Fibroblast of skin of right quadriceps (primary cell): ENCODE measurements at places on chromosomes 5 and 9.

DNA sequence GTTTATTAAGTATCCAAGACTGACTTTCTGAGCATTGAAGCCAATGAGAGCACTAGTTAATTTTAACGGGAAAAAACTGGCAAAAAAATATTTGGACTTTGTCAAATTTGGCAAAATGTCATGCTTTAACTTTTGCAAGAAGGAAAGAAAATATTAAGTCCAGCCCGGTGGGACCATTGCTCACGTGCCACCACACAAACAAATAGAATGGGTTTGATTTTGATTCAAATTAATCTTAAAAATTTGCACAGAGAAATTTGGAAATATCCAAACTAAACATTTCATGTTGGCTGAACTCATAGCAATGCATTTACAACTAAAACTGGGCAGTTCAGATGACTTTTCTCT, 302.2 kb downstream of the EBF1 start:
- no peak for DNase-seq

DNA sequence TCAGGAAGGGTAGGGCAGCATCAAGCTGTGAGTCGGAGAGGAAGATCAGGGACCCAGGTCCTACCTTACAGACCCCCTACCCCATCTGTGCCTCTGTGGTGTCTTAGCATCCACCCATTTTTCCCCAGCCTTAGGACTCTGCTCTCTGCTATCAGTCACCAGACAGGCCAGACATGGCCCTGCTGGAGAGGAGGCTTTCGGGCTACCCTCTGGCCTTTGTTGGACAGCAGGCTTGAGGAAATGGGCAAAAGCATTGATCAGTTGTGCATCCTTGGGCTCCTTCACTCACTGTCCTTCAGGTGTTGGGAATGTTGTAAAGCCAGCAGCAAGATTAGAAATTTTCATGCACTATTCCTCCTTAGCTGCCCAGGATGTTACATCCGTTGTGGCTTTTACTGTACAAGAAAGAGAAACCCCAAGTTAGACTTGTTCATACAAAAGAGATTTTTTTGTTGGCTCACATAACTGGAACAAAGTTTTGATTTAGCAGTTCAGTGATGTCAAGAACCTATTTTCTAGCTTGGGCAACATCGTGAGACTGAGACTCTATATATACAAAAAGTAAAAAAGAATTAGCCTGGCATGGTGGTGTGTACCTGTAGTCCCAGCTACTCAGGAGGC, 17.4 kb upstream of the TNFAIP8 start:
- no peak for DNase-seq

DNA sequence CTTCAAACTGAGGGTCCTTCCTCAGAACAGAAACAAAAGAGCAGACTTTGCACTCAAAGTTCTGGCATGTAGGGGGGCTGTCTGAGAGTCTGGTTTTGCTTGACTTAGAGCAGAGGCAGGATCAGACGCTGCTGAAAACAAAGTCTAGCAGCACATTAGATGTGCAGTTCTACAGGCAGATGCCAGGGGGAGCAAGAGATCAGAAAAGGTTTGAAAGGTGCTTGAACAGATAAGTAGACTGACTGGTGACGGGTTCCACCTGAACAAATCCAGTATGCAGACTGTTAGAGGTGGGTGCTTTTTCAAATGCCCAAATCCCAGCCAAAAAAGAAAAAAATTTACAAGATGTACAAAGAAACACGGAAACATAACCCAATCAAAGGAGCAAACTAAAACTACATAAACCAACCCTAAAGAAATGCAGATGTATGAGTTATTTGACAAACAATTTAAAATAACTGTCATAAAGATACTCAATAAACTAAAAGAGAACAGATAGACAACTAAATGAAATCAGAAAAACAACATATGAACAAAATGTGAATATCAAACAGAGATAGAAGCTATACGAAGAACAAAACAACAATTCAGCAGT, 194.7 kb upstream of the FREM1 start:
- DNase-seq: peak; percentile 13

DNA sequence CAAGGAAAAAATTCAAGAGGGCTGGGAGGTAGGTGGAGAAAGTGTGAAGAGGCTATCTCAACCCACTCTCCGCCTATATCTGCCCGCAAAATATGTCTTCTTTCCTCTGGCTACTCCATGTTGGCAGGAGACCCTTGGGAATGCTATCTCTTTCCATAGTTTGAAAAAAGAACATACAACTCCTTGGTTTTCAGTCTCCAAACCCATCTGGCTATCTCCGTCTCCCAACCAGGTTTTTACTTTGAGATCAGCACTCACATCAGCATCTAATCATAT, 109.9 kb upstream of the IFNE start:
- DNase-seq: no peak

GRCh38 chr5:132380047-132380446, 10.5 kb downstream of the SLC22A5 start:
- no peak for DNase-seq

- DNase-seq: no peak
These were observed 35.2 kb downstream of the OR2K2 start for GRCh38 chr9:111294691-111295451.

GRCh38 chr5:131630208-131630962, 4.6 kb downstream of the RAPGEF6 start:
- DNase-seq: no peak

DNA sequence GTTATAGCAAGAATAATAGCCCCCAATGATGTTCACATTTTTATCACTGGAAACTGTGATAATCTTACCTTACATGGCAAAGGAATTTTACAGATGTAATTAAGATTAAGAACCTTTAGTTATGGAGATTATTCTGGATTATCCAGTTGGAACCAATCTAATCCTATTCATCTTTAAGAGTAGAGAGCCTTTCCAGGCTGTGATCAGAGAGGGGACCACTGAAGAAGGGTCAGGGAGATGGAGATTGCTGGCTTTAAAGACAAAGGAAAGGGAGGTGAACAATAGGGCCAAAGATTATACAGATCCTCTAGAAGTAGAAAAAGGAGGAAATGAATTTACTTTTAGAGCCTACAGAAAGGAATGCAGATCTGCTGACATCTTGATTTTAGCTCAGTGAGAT, 253.5 kb upstream of the GRIN3A start:
- DNase-seq: no peak

DNA sequence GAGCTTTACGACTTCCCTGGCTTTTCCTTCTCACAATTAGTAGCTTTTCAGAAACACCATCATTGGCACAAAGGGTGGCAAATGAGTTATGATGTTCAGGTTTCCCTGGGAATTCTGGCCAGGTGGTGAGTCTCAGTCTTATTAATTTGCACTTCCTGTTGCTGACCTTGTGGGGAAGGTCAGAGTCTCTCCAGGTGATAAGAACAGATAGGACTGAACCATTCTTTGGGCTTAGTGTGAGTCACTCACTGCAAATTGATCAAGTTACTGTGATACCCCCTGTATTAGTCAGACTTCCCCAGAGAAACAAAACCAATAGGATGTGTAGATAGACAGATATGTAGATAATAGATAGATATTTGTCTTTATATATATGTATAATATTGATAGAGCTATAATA, 53.8 kb upstream of the RANBP3L start:
- DNase-seq: no peak

- DNase-seq: no peak
These were observed 572.8 kb downstream of the TLE1 start for GRCh38 chr9:81116340-81117137.

- DNase-seq: no peak
These were observed 156.1 kb downstream of the PIK3R1 start for GRCh38 chr5:68371607-68372006.

GRCh38 chr9:130944510-130945058, 5.5 kb upstream of the FIBCD1 start:
- DNase-seq: no peak

DNA sequence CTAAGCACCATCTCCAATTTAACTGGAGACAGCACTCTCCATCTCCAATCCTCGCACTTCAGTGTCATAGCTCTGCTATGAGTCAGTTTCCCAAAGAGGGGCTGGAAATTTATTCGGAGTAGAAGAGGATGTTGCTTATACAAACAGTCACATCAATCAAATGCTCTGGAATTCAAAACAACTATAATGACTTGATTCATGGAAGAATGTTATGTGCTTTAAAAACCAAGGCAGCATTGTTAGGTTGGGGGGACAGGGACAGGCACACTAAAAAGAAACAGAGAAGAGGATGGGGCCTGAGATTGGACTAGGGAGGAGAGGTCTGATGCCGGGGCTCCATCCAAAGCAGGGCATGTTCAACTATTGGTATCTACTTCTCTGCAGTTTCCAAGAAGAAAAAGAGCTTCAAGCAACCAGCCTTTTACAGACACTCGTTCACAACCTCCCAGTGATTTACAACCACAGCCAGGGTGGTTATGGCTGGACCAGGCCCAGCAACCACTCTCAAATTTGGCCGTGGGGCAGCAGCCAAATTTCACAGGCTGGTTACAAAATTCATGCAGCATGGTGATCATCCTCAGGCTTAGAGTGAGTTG, 117.5 kb upstream of the ZNF366 start:
- DNase-seq: peak; percentile 93

- DNase-seq: no peak
These were observed 7.2 kb downstream of the SNAPC4 start for GRCh38 chr9:136392538-136393449.

- peak; percentile 90 for DNase-seq
These were observed 112.2 kb downstream of the RPS23 start for GRCh38 chr5:82165740-82166530.

DNA sequence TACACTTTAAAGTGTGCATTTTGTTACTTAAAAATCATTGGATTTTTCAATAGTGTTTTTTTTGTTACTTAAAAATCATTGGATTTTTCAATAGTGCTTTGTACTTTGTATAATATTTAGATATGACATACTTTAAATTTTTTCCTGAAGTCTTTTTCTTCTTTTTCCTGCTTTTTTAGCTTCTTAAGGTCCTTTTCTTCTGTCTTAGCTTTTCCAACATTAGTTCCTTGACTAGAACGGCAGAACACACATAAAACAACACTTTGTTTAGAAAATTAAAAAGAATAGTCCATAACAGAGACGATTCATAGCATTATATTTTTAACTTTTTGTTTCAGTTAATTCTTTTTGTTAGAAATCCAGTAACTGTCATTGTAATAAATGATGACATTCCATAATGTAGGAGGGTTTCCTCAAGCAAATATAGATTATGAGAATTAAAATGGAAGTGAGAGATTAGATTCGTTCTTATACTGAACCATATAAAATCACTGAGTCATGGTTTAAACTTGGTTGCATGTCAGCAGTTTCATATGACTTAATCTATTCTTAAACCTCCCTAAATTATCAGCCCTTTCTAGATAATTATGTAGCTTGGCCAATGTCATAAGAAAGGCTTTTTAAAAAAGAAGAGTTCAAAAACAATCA, 45.3 kb upstream of the RICTOR start:
- no peak for DNase-seq

DNA sequence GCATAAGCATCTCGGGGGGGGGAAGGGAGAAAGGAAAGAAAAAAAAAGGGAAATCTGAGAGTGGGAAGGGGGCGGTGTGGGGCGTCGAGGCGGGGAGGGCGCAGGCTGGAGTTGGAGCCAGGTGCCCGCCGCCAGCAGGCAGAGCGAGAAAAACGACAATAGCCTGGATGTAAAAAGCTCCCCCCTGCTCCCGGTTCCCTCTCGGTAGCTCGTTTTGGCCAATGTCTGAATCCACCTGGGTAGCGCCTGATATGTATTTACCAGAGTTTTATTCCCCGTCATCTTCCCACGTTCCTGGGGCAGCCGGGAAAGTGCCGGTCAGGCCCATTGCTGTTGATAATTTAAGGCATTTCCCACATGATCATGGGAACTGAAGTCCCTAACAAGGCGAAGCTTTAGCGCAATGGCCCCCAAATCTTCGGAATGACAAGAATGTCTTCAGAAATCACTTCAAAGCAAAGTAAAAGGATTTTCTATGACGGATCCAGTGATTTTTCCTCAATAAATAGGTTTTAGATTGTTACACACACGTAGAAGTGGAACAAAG, 3.0 kb upstream of the OTP start:
- no peak for DNase-seq

- no peak for DNase-seq
These were observed 1.1 kb upstream of the DAP start for GRCh38 chr5:10761933-10762775.

- DNase-seq: no peak
These were observed 3.3 kb upstream of the IRX1 start for GRCh38 chr5:3592298-3592697.

DNA sequence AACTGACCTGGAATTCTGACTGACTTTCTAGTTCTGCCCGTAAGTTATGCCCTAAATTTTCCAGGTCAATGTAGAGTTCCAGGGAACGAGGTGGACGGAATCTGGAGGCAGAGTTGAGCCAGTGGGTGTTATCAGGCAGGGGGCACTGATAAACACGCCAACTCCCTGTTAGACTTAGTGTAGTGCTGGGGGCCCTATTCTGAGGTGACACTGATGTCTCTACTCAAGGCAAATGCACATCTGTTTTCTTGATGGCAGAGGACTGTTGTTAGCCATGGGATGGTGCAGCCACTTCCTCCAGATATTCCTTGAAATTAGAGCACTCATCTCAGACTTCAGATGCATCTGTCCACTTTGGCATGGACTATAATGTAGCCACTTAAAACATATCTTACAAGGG, 83.5 kb downstream of the C9orf152 start:
- DNase-seq: no peak

DNA sequence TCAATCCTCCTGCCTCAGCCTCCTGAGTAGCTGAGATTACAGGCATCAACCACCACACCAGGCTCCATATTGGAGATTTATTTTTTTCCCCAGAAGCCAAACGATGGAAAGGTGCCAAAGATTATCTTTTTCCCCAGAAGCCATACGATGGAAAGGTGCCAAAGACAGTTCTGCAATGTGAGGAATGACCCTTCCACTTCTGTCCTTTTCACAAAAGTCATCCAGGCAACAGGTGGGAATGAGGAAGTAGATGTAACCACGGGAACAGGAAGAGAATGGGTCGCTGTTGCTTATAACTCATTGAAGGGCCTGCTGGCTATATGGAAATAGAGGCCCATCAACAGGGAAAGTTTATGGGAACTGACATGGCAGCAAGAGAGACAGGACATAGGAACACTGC, 233.7 kb upstream of the MSX2 start:
- DNase-seq: no peak

GRCh38 chr5:113900816-113901215, 387.3 kb downstream of the YTHDC2 start:
- no peak for DNase-seq

- no peak for DNase-seq
These were observed 1817.2 kb upstream of the CDH9 start for GRCh38 chr5:28855626-28856025.

DNA sequence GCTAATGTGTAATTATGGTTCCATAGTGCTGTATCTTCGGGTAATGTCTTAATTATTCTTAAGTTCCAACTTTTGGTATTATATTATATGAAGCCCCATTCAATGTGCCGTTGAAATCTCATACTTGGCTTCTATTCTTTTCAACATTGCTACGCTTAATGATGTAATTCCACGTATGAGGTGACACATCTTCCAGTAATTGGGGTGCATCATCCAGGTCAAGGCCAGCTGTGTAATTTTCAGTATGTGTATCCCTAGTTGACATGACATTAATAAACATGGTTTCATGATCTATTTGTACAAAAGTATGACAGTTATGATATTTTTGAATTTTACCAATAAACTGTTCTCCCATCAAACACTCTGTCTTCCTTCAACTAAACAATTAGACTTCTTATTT, 546.3 kb downstream of the CTNND2 start:
- DNase-seq: no peak
